Left kidney (tissue), 8 donors: ENCODE measurements at places on chromosomes 12 and 14. TPM values are rescaled to one million over a fixed set of nuclear protein-coding genes. Genes with fewer than 3 reads are reported as not detected.

Gene NANOG
- polyA plus RNA-seq, result 0.35 TPM

Gene MYH6
- 0.13 TPM for polyA plus RNA-seq

Gene CLEC4D
- 0.43 TPM for polyA plus RNA-seq

Gene WIF1
- polyA plus RNA-seq, result 1.8 TPM

Gene ACOT2
- polyA plus RNA-seq, result 59.0 TPM

Gene LRRIQ1
- polyA plus RNA-seq, result 37.4 TPM

Gene MYRFL
- polyA plus RNA-seq, result 7.1 TPM

Gene TMEM63C
- 2.8 TPM for polyA plus RNA-seq

Gene ENDOU
- 0.40 TPM for polyA plus RNA-seq

Gene TMEM106C
- 134 TPM for polyA plus RNA-seq

Gene DNAH10
- 7.5 TPM for polyA plus RNA-seq

Gene ETFBKMT
- polyA plus RNA-seq, result 5.4 TPM

Gene RGS6
- 1.00 TPM for polyA plus RNA-seq

Gene FGF23
- polyA plus RNA-seq, result 0.05 TPM

Gene KLHDC1
- polyA plus RNA-seq, result 7.5 TPM

Gene TBX5
- not detected for polyA plus RNA-seq

Gene PDZRN4
- 6.6 TPM for polyA plus RNA-seq

Gene CCDC196
- polyA plus RNA-seq, result 0.38 TPM

Gene SERPINA12
- polyA plus RNA-seq, result 0.91 TPM

Gene SDR9C7
- 0.32 TPM for polyA plus RNA-seq

Gene ADAMTS20
- polyA plus RNA-seq, result 1.2 TPM

Gene NOS1
- polyA plus RNA-seq, result 0.81 TPM

Gene ZNF385A
- 10.8 TPM for polyA plus RNA-seq

Gene PMCH
- 0.91 TPM for polyA plus RNA-seq

Gene LRRK2
- polyA plus RNA-seq, result 26.7 TPM

Gene IAPP
- not detected for polyA plus RNA-seq

Gene OR4K17
- 0.10 TPM for polyA plus RNA-seq

Gene SPX
- polyA plus RNA-seq, result 13.8 TPM

Gene ZBTB39
- 13.4 TPM for polyA plus RNA-seq

Gene TMTC1
- 26.2 TPM for polyA plus RNA-seq

Gene GLT8D2
- polyA plus RNA-seq, result 11.0 TPM

Gene SLC7A8
- polyA plus RNA-seq, result 92.4 TPM

Gene KRT2
- polyA plus RNA-seq, result not detected

Gene TMBIM4
- 140 TPM for polyA plus RNA-seq

Gene KRT78
- polyA plus RNA-seq, result not detected
